Panc1 (cell line): ENCODE measurements at places on chromosomes 1 and 21.

DNA sequence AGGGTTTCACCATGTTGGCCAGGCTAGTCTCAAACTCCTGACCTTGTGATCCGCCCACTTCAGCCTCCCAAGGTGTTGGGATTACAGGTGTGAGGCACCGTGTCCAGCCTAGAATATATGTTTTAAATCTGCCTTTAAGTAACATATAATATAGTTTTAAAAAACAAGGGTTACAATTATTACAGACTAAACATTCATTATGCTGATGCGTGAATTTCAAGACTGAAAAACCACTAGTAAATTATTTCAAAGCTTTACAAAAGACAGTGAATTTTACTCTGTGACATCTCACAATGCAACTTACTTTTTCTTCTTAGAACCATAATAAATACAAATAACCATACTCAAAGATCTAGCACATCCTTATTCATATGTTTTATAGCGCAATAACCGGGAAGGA is 24.7 kb downstream of the ZNF684 start:
- no peak for DNase-seq

GRCh38 chr1:23897083-23897482 is 16.1 kb downstream of the CNR2 start:
- DNase-seq = no peak

DNA sequence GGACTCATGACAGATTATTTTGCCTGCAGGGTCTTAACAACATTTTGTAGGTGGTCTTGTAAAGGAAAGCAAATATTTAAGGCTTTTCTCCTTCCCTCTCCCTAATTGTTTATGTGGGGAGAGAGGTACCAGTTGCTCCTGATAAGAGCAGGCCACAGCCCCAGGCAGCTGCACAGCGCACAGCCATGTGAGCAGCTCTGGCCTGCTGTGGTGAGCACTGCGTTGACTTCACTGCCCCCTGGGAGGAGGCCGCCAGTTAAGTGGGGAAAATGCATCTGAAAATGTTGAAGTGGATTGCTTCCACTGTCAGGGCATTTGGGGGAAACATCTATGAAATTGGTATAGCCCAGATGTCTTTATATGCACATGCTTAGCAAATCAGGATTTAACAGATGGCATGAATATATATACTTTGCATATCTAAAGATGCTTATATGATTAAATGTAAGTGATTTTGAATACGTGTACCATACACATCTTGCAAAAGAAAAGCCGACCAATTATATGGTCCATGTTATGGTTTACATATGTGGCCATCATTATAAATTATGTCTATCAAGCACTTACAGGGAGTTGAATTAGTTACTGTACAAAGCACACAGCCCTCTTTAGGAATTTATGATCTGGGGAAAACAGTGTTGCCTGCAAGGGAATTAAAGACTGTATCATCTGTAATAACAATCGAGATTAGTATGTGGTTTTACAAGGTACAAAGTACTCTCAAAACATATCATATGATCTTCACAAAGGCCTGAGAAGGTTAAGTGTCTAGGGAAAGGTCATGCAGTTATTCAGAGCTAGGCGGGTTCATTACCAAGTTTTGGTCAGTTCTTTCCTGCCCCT is 132.1 kb downstream of the RHOU start:
- no peak for DNase-seq

GRCh38 chr1:231035799-231036198 is 4.3 kb downstream of the FAM89A start:
- no peak for DNase-seq
